ENCODE measurements at places on chromosomes 2 and 18.

- no peak for DNase-seq
Observed at GRCh38 chr2:112474844-112475486, 7.0 kb upstream of the TTL start.

DNA sequence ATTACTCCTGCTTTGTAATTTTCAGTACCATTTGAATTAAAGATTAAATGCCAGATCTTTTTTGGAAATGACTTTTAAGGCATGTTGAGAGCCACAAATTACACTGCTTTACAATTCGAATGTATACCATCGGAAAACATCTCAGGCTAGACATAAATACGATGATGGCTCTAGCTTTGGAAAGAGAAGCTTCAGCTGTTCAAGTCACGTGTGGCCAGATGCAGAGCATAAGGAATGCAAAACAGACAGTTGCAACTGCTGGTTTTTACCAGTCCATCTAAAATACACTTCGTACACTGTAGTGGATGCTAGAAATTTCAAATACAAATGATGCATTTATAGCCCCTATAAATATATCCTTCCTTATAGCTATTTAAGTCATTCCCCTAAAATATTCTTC, 8.0 kb downstream of the ZNF516 start:
- DNase-seq: no peak

DNA sequence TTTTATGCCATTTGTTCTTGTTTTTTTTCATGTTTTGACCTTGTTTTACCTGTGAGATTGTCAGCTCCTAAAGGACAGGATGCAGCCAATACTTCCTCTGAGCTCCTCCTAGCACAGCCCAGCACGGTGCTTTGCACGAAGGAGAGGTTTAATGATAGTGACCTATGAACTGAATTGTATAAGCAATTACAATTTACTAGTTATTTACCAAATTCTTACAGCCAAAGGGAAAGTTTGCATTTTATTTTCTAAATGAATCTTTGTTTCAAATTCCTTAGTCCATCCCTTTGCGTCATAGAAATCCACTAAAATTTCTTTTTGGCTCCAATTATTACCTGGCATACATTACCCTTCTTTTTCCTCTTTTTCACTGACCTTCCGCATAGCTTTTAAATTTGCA, 326.1 kb downstream of the TDRD15 start:
- DNase-seq: no peak

DNA sequence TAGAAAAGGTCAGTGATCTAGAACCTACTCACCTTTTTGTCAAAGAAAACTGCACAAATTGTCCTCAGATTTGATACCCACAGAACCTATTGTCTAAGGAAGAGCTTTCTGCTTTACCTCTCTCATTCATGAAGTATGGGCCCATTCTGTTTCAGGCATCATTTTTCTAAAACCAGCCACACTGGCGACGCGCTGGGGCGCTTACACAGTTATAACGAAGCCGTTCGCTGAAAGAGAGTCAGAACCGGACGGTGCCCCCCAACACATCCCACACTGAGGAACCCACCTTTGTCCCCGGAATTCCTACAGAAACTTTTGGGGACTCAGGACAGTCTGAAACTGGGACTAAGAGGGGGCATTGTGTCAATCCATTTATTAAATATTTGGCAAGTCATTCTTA, 206.3 kb upstream of the HAAO start:
- no peak for DNase-seq

- no peak for DNase-seq
Observed at GRCh38 chr2:4110273-4110672, 406.9 kb downstream of the DCDC2C start.

- no peak for DNase-seq
Observed at GRCh38 chr2:19932928-19933327, 31.1 kb upstream of the TTC32 start.

DNA sequence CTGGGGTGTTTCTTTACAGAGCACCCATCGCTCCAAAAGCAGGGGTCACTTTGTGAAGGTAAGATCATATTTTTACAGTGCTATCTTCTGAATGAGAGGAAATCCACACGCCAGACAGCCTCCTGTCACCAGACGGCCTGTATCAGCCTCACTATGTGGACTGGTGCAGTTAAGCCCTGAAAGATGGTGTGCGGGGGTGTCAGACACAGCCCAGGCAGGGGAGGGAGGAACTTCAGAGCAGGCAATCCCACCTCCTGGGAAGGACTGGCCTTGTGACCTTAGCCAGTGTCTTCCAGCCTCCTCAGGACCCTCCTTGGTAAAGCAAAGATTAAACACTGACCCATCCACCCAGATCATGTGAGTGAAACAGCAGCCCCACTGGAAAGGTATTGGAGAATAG, 249.4 kb upstream of the CTAGE1 start:
- no peak for DNase-seq

- DNase-seq: no peak
Observed at GRCh38 chr2:171044416-171044815, 115.4 kb downstream of the GORASP2 start.

- no peak for DNase-seq
Observed at GRCh38 chr2:39625927-39626270, 39.8 kb upstream of the TMEM178A start.

DNA sequence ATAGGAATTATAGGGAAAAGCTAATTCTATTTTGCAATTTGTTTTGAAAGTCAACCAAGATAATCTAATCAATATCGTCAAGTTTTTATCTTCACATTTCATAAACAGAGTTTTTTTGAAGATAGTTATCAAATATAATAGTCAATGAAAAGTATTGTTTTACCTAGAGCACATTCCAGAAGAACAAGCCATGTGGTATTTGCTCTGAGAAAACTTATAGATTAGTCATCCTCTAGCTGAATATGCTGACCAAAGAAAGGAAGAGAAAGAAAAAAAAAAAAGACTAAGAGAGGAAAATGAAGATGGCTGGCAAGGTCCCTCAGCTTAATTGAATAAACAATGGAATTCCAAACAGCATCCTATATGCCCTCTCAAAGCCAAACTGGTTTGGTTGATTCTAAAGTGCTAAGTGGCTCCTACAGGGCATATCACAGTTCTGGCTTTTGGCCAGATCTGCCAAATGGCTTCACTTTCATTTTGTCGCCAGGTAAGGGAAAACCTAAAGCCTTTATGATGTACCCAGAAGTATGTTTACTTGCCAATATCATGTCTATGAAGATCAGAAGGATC, 132.6 kb downstream of the VWC2L start:
- DNase-seq: no peak

GRCh38 chr18:76314015-76314414, 181.0 kb downstream of the ZNF516 start:
- no peak for DNase-seq

DNA sequence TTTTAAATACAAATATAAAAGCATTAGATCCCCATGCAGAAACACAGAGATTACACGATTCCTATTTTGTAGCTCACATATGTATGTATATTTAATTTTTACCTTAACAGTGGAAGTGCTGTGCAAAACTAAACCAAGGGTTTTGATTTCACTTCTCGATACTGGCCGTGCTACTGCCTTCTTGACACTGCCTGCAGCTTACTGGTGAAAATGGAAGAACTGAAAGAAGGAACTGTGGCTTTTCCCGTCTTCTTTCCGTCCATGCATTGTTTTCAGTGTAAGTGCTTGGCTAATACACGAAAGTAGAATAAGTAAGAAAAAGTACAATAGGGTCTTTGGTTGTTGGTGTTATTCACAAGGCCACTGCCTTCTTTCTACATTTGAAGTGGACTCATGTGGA, 129.5 kb downstream of the NDUFA10 start:
- DNase-seq: no peak

- no peak for DNase-seq
Observed at GRCh38 chr2:132645176-132645575, 24.8 kb downstream of the LYPD1 start.

DNA sequence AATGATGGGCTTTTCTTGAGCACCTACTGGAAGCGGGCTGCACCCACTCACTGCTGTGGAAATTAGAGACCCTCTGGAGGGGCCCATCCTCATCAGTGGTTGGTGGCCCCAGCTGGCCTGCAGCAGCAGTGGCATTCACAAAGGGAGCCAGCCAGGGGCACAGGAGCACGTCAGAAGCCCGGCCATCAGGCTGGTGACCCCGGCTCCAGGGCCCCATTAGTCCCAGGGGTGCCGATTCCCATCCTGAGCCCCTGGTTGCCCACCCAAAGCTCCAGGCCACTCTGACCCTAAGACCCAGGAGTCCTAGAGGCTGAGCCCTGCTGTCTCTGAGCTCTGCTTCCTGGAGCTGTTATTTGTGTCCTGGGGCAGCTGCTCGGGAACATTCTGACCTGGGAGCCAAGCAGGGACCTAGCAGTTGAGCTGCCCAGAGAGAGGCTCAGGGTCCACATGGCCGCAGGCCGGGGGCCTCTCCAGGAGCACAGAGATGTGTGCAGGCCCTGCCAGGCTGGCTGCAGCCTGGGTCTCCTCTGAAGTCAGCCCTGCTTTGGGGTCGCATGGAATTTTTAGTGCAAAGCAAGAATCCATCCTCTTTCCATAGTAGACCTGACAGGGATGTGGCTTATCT, 207.2 kb downstream of the KLHL29 start:
- no peak for DNase-seq

All from activated effector memory CD4-positive, alpha-beta T cell treated with Interleukin-2 at 50 U/mL for 16 hours (primary cell).